Thyroid gland (tissue), 4 donors: ENCODE measurements at places on chromosomes 16 and 17. TPM values are rescaled to one million over a fixed set of nuclear protein-coding genes. Genes with fewer than 3 reads are reported as not detected.

DNA sequence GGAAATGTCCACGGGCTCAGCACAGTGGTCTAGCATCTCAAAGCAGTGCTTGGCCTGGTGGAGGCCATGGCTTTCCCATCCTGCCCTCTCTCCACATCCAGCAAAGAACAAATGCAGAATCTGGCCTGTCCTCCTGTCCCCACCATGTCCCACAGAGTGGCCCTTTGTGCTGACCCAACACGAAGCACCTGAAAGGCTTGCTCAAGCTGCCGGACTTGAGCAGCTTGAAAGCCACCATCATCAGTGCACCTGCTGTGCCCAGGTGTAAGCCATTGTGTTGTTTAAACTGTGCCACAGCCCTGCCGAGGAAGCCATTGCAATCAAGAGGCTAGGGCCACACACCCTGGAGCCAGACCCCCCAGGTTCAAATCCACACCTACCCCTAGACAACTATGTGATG is 115.5 kb downstream of the SOCS1 start:
- H3K27ac ChIP-seq: no peak overlapping the region
- H3K36me3 ChIP-seq: no peaks in the 10 kb centered on the region
- peaks cover 44% of the 10 kb centered on the region for H3K4me1 ChIP-seq
- no peak for DNase-seq
- H3K4me3 ChIP-seq: no peak overlapping the region

GRCh38 chr16:2149630-2150417 is 1.4 kb downstream of the RAB26 start:
- no peak overlapping the region for H3K27ac ChIP-seq
- H3K4me1 ChIP-seq: peaks cover 58% of the 10 kb centered on the region
- no peaks in the 10 kb centered on the region for H3K36me3 ChIP-seq
- H3K27me3 ChIP-seq: no peaks in the 10 kb centered on the region
- no peak overlapping the region for H3K4me3 ChIP-seq
- no peak for DNase-seq

DNA sequence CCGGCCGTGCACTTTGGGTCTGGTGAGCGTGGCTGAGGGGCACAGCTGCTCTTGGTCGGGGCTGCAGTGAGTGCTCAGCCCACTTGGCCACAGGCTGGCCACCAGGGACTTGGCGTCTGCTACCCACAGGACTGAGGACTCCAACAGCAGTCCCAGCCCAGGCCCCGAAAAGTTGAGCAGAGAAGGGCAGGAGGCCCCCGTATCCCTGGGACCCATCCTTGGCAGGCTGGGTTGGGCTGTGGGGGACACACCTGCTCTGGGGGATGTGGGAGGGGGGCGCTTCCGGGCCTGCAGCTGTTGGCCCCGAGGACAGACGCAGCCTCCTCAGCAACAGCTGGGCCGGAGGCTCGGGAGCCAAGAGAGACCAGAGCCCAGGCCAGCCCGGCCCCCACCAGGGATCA is 19.4 kb upstream of the SSTR5 start:
- H3K27ac ChIP-seq: no peak overlapping the region
- DNase-seq: no peak
- no peak overlapping the region for H3K4me3 ChIP-seq

DNA sequence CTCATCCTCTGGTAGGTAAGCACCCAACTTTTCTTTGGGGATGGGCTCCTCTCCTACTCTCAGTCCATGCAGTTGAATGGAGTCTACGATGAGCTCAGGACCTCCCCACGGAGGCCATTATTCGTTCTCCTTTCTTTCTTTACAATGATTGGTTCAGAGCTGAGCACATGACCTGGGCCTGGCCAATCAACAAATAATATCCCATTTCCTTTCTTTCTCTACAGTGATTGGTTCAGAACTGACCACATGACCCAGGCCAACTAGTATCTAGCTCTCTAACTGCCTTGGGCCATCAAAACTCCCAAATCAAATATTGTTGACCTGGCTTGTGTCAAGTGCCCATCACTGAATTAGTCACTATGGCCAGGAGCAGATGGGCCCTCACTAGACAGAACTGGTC is 129.2 kb downstream of the USP31 start:
- no peak overlapping the region for H3K4me3 ChIP-seq
- no peaks in the 10 kb centered on the region for H3K27me3 ChIP-seq
- no peak for DNase-seq
- H3K27ac ChIP-seq: no peak overlapping the region
- no peaks in the 10 kb centered on the region for H3K36me3 ChIP-seq
- no peaks in the 10 kb centered on the region for H3K4me1 ChIP-seq

- no peak overlapping the region for H3K4me3 ChIP-seq
- H3K27me3 ChIP-seq: no peaks in the 10 kb centered on the region
- peaks cover 32% of the 10 kb centered on the region for H3K4me1 ChIP-seq
- no peaks in the 10 kb centered on the region for H3K36me3 ChIP-seq
- no peak for DNase-seq
Measured at GRCh38 chr16:67156143-67156844, 3.4 kb downstream of the TRADD start.

DNA sequence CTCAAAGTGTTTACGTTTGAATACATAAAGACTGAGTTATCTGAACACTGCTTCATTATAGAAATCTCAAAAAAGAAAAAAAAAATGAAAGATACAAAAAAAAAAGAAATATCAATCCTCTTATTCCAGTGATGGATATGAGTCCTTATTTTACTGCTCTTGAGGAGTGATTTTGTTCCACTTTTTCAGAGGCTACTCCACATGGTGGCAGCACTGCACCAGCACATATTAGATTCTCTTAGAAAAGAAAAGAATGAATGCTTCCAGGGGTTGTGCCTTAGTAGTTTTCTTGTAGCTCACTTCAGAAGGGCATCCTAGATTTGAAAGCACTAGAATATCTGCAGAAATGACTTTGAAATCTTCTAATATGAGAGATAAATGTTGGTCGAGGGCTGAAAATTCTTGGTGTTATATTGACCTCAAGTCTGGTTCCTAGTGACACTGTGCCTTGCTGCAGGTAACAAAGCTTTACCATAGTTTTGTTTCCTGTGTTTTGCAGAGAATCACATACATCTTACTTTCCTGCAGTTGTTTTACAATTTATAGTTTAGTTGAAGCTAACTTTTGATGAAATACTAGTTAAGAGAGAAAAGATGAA is 25.9 kb downstream of the AP2B1 start:
- peaks cover 10% of the 10 kb centered on the region for H3K4me1 ChIP-seq
- no peak overlapping the region for H3K4me3 ChIP-seq
- peaks cover 27% of the 10 kb centered on the region for H3K36me3 ChIP-seq
- no peak overlapping the region for H3K27ac ChIP-seq

PRSS21 gene
- total RNA-seq: 0.56 TPM
